ENCODE measurements at places on chromosomes 16 and 17. TPM values are rescaled to one million over a fixed set of nuclear protein-coding genes. Genes with fewer than 3 reads are reported as not detected.
A peak's percentile ranks its signal among the peaks of the same experiment; 100 is the strongest.

The TLCD3B gene
- total RNA-seq, result not detected

The APOH gene
- 4.4 TPM for total RNA-seq

The KRTAP1-1 gene
- total RNA-seq, result not detected

DNA sequence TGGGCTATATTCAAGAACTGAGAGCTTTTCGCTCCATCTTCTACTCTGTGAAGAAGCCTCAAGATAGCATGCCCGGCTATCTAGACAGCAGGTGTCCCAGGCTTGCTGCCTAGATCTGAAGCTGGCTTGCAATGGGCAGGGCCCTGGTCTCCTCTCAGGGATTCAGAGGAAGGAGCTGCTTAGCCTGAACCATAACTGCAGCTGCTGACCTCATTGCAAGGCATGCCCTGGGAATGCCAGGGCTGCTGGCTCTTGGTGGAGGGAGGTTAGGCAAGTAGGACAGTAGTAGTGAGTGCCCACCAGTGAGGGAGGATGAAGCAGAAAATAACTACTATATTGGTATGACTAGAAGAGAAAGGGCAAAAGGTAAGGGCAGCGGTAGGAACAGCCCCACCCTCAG is 21.3 kb upstream of the SLC35B1 start:
- no peak for DNase-seq
- H3K36me3 ChIP-seq, result no peaks in the 10 kb centered on the region
- no peak overlapping the region for H3K27ac ChIP-seq
- peaks cover 33% of the 10 kb centered on the region for H3K4me1 ChIP-seq
- H3K27me3 ChIP-seq, result no peaks in the 10 kb centered on the region
- H3K4me3 ChIP-seq, result no peak overlapping the region

- no peak within 1 kb of the TSS for H3K27ac ChIP-seq
- H3K4me3 ChIP-seq, result peak within 1 kb of the TSS; percentile 67
- no peaks in the 10 kb centered on the region for H3K27me3 ChIP-seq
- H3K4me1 ChIP-seq, result peaks cover 24% of the 10 kb centered on the region
Observed at GRCh38 chr17:16491703-16492612, at the start of gene LRRC75A. TSS of gene LRRC75A (minus strand) at chr17:16492193. CDS start at chr17:16491990, 203 bp downstream.

GRCh38 chr16:19507867-19508266 is 14.0 kb downstream of the GDE1 start:
- no peak overlapping the region for H3K4me3 ChIP-seq
- no peaks in the 10 kb centered on the region for H3K27me3 ChIP-seq
- no peak overlapping the region for H3K27ac ChIP-seq
- H3K4me1 ChIP-seq, result no peaks in the 10 kb centered on the region

DNA sequence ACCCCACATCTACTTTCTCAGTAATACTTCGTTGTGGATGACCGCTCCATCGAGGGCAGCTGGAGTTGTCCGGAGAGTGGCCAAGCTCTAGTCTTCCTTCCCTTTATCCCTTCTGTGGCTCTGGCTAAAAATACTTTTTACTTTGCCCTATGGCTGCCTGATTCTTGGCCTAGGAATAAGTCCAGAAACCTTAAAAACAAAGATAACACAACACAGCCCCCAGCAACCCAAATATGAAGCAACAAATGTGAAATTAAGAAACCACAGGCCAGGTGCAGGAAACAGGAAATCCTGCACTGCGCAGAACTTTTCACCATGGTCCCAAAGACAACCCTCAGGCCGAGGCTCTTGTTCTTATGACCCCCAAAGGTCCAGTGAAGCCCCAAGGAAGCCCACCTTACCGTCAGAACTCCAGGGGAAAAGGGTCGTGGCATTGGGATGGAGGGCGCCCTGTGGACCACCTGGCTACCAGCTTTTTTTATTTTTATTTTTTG is 26.0 kb downstream of the TK2 start:
- no peaks in the 10 kb centered on the region for H3K27me3 ChIP-seq
- no peak for DNase-seq
- peaks cover 56% of the 10 kb centered on the region for H3K4me1 ChIP-seq
- no peaks in the 10 kb centered on the region for H3K36me3 ChIP-seq
- no peak overlapping the region for H3K4me3 ChIP-seq
- peak overlapping the region; percentile 53 for H3K27ac ChIP-seq

DNA sequence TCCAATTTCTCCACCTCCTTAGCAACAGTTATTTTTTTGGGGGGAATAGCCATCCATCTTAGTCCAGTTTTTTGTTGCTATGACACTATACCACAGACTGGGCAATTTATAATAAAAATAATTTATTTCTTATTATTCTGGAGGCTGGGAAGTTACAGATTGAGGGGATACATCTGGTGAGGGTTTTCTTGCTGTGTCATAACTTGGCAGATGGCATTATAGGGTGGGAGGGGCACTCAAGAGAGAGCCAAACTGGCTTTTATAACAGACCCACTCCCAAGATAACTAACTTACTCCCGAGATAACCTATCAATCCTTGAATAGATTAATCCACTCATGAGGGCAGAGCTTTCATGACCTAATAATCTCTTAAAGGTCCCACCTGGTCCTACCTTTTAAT is 84.2 kb downstream of the ABCA8 start:
- DNase-seq, result no peak
- H3K4me1 ChIP-seq, result no peaks in the 10 kb centered on the region
